Stimulated activated CD8-positive, alpha-beta memory T cell treated with anti-CD3 and anti-CD28 coated beads, Interleukin-4, amount 100 ng/mL, for 4 hours (primary cell): ENCODE measurements at places on chromosomes 7 and 10.

DNA sequence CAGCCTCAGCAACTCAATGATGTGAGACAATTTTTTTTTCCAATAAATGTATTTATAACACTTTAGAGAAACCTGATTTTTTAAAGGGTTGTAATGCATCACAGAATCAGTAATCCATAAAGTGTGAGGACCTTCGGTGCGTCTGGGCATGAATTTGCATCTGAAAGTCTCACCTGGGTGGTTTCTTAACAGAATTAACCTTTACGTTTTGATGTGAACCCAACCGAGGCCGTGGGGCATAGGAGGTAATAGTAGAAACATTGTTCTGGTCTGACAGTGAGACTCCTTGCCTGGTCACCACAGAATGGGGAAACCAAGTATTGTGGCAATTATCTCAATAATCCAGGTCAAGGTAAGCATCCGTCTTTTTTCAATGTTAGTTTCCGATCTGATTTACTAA is 114.6 kb downstream of the PRKCQ start:
- DNase-seq = no peak

GRCh38 chr10:124611738-124612137 is 132.4 kb downstream of the FAM53B start:
- DNase-seq = no peak

GRCh38 chr10:35507519-35508109 is 97.5 kb upstream of the GJD4 start:
- no peak for DNase-seq

- no peak for DNase-seq
Measured at GRCh38 chr7:93902777-93903423, 3.5 kb upstream of the GNGT1 start.
